H7 (cell line): ENCODE measurements at places on chromosomes 3 and 15.
A peak's percentile ranks its signal among the peaks of the same experiment; 100 is the strongest.

DNA sequence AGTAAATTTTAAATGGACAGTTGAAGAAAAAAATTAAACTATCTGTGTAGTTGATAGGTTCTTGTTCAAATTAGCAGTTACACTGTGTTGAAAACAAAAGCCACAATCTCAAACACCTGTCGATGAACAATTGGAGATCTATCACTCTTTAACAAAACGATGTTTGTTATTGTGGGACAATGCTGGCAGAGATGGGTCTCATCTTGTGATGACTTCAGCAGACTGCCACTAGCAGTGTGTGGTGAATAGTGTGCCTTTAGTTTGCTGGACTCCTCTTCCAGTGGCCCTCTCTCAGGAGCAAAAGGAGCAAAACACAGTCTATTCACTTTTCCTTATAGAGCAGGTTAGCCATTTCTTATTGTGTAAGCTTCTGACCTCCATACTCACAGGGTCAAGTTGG lies 14.7 kb upstream of the TRIM59 start:
- no peak for DNase-seq

- peak; percentile 79 for DNase-seq
These were observed 127.5 kb upstream of the TOPAZ1 start for GRCh38 chr3:44114142-44114541.

GRCh38 chr3:158935846-158936245 lies 134.0 kb downstream of the MFSD1 start:
- DNase-seq = no peak

DNA sequence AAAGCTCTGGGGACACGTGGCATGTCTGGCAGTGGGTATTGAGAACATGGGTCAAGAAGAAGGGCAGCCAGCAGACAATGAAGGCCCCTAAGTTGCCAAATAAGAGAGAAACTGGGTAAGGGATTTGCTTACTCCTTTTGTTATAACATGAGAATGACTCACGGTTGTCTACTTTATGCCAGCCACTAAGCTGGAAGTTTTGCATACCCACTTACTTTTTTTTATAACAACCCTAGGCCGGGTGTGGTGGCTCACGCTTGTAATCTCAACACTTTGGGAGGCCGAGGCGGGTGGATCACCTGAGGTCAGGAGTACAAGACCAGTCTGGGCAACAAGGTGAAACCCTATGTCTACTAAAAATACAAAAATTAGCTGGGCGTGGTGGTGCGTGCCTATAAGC lies 50.0 kb downstream of the DRD3 start:
- DNase-seq = no peak

GRCh38 chr3:149395107-149396089 lies 17.9 kb upstream of the TM4SF1 start:
- no peak for DNase-seq

GRCh38 chr15:56980473-56980872 lies 62.0 kb downstream of the TCF12 start:
- DNase-seq = no peak

- no peak for DNase-seq
These were observed 235.8 kb upstream of the TMCO5A start for GRCh38 chr15:37698679-37699078.

GRCh38 chr3:166799-167198 lies 29.8 kb upstream of the CHL1 start:
- DNase-seq = no peak

GRCh38 chr15:63396152-63396928 lies 14.7 kb upstream of the CA12 start:
- DNase-seq = peak; percentile 59

- no peak for DNase-seq
These were observed 793.5 kb upstream of the CADM2 start for GRCh38 chr3:84165328-84165727.

- no peak for DNase-seq
These were observed 58.9 kb downstream of the TMEM41A start for GRCh38 chr3:185439745-185440466.

DNA sequence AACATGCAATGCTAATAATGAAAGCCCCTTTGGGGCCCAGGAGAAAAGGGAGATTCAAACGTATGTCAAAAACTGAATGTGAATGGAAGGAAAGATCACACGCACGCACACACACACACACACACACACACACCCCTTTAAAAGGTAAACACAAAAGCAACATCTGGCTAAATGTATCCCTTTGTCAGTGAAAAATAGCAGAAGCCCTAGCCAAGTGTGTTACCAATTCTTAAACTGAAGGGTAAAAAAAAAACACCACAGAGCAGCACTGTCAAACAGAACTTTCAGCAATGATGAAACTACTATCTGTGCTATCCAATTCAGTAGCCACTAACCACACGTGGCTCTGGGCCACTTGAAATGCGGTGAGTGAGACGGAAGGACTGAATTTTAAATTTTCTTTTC lies 4.9 kb downstream of the RFTN1 start:
- no peak for DNase-seq

GRCh38 chr3:126743350-126743749 lies 39.3 kb downstream of the CHCHD6 start:
- no peak for DNase-seq

- no peak for DNase-seq
These were observed 148.4 kb downstream of the MECOM start for GRCh38 chr3:169515132-169515531.

DNA sequence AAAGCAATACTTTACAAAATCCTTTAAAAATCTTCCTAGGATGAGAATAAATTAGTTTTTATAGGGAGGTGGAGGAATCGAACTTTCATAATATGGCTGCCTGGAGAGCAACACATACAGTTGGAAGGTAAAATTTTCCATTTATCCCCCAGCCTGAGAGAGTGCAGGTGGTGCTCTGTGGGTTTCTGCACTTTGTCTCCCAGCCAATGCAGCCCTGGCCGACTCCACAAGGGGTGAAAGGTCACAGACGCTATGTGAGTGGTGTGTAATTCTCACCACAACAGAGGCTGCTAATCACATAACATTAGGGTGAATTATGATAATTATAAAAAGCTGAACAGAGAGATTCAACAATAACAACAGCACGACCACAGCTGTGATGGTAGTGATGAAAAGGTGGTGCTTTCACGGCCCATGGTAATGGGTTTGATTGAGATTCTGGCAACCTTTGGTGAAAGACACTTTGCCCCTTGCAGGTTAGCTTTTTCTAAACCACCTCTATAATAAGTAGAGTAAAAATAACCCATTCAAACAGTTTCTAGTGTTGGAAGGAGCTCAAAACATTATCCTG lies 30.1 kb upstream of the NANOGP8 start:
- no peak for DNase-seq

DNA sequence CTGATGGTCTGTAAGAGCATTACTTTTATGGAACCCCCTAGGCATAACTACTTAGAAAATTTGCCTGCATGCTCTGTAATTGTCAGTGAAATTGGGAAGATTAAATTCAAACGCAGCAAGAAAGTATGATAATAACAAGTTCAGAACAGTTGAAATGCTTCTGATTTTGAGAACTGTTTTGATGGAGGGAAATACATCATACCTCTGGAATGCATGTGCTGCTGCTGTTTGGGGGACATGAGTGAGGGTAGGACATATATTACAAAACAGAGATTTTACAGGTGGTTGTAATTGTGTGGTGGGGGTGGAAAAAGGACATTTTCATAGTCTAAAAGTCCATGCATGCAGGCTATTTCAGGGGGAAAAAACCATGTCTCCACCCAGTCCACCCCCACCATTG lies 135.0 kb upstream of the DPH6 start:
- no peak for DNase-seq
